ENCODE measurements at places on chromosomes 1 and 21.

DNA sequence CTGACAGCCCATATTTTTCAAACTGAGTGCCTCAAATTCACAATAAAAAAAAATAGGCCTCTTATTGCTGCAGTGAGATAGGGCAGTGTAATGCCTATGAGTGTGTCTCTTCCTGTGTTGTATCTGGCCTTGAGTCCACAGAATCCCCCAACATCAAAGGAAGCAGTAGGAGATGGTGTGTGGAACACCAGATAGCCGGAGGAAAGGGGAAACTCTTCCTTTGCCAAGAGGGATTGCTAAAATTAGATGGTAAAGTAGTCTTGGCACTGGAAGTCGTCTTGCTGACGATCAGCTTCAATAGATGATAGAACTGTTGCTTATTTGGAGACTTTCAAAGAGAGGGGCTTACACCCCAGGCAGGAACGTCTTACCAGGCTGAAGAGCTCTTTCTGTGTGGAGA, 51.8 kb downstream of the RUNX1 start:
- DNase-seq: no peak

GRCh38 chr1:111628153-111628552, 8.6 kb downstream of the RAP1A start:
- DNase-seq: no peak

GRCh38 chr1:28233264-28233606, 406 bp upstream of the DNAJC8 start:
- no peak for DNase-seq

DNA sequence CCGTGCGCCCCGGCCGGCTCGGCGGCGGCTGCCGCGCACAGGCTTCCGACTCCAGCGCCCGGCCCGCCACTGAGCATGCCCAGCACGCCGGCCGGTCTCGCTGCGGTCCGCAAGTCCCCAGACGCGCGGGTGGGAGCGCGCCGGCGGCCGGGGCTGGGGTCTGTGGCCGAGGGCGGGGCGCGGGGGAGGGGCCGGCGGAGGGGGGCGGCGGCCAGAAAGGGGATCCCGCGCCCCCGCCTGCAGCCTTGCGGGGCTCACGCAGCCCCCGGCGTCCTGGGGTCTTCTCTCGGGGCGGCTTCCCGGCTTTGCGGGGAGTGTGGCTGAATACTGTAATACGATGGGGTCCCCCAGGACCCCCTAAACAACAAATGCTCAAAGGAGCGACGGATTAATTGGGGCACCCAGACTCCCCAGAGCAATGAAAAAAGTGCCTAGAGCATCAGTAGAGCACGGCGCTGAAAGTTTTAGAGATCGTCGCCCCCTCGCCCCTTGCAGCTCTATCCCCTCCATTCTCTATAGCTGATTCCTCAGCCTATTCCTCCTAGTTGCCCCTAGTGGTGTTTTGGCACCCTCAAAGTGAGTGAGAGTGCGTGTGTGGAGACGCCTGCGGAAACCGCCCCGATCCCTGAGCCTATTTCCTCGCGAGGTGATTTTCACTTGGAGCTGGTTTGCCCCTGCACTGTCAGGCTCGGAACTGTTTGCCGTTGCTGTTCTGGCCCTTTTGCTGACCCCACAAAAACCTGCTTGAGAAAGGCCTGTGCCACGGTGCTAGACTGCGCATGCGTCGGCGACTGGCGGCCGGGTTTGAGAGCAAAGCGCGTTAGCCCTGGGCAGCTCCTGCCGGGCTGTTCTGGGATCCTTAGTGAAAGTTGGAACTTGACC, at the start of gene VAV3:
Gene VAV3 (minus strand): TSS at position 71 of the 882 bp plus-strand sequence. CDS start 311 bp downstream, outside the sequence.
- DNase-seq: no peak

DNA sequence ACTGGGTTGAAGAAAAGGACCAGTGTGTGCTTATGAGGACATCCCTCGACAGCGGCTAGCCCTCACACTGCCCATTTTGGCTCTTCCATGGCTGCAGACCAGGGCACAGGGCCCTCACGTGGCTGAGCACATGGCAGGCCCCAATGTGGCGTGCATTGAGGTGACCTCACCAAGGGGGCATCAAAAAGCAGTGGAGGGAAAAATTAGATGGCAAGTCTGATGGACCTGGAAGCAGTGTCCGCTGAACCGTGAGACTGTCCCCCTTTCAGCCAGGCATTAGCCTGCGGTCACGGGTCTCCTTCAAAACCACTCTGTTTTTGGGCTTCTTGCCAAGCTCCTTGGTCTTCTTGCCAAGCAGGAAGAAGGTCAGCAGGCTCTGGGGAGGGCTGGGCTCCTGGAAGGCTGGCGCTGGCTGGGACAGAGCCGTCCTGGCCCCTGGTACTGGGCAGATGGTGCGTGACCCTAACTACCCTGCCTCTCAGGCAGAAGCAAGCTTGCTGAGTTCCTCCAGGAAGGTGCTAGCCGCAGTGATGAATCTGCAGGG, 30.8 kb downstream of the TRIM67 start:
- no peak for DNase-seq

DNA sequence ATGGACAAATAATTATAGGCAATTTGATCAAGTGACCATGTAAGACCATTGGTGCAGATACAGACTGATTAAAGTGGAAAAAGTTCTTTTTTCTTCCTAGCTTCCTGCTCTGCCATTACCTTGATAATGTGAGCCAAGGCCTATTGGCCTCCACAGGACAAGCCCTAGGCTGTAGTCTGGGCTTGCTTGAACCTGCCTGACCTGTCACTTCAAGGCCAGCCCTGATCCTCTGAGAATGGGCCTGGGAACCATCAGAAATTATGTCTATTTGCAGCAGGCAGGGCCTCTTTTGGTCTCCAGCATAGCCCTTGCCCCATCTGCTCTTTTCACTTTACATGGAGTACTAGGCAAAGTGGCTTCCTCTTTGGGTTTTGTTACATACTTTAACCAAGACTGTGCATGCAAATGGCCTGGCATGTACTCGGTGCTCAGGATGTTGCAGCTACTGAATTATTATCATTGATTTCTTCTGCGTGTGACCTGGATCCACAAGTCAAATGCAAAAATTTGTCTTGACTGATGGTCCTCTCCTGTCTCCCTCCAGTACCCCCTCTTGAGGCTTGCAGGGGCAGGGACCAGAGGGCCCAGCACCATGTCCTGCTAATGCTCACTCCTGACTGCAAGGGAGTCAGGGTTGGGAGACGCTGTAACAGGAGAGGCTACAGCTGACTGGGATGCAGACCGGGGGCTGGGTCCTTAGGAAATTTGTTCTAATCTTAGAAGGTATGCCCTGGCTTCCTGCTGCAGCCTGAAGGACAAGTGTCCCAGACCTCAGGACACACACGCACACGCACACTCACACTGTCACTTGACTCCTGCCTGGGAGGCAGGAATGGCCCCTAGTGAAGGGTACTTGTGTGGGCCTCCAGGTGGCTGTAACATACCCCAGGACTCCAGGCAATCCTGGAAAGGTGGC, 39.4 kb downstream of the RCSD1 start:
- no peak for DNase-seq

- DNase-seq: no peak
These were observed 6.2 kb downstream of the FBXO2 start for GRCh38 chr1:11648039-11648438.

GRCh38 chr1:216686860-216687766, 36.1 kb downstream of the ESRRG start:
- DNase-seq: no peak

- DNase-seq: no peak
These were observed 73.3 kb upstream of the SLC44A3 start for GRCh38 chr1:94746635-94747525.

DNA sequence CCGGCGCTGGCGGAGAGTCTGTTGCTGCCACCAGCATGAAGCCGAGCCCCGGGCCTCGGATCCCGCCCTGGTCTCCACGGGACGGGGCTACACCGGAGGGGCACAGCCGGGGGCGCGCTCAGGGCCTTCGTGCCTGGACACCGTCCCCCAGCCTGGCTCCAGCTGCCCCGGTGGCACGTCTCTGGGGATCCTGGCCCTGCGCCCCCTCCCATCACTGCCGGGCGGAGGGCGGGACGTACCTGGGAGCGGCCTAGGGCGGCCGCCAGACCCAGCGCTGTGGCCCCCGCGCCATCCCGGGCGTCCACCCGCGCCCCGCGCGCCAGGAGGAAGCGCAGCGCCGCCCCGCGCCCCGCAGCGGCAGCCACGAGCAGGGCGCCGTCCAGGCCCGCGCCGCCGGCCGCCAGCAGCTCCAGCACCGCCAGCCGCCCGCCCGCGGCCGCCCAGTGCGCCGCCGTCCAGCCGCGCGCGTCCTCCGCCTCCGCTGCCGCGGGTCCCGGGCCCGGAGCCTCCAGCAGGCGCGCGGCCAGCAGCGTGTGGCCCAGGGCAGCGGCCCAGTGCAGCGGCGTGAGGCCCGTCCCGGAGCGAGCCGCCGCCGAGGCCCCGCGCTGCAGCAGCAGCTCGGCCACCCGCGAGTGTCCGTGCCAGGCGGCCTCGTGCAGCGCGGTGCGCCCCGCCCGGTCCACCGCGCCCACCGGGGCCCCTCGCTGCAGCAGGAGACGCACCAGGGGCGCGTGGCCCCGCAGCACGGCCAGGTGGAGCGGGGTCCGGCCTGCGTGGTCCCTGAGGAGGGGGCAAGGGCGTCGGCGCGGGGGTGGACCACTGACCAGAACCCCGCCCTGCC, 1.0 kb downstream of the ANKRD65 start:
- no peak for DNase-seq

- DNase-seq: no peak
These were observed 320.2 kb downstream of the ZP4 start for GRCh38 chr1:237570530-237570929.

DNA sequence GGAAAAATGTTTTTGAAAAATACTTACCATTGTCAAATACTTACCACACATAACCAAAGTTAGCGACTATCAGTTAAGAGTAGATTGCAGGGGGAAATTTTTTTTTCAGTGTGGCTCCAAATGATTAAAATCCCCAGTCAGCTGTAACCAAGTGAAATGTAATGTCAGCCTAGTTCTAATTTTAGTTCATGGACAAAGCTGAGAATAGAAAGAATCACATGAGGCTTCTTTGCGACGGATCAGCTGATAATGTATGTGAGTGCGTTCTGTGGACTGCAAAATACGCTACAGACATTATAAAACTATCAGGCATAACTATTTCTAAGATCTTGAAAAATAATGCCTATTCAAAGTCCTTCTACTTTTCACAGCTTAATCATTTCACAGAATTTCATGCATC, at the start of gene LRRC39:
Gene LRRC39 (minus strand): TSS at position 166 of the 400 bp plus-strand sequence. CDS start 9,740 bp downstream, outside the sequence.
- DNase-seq: no peak

DNA sequence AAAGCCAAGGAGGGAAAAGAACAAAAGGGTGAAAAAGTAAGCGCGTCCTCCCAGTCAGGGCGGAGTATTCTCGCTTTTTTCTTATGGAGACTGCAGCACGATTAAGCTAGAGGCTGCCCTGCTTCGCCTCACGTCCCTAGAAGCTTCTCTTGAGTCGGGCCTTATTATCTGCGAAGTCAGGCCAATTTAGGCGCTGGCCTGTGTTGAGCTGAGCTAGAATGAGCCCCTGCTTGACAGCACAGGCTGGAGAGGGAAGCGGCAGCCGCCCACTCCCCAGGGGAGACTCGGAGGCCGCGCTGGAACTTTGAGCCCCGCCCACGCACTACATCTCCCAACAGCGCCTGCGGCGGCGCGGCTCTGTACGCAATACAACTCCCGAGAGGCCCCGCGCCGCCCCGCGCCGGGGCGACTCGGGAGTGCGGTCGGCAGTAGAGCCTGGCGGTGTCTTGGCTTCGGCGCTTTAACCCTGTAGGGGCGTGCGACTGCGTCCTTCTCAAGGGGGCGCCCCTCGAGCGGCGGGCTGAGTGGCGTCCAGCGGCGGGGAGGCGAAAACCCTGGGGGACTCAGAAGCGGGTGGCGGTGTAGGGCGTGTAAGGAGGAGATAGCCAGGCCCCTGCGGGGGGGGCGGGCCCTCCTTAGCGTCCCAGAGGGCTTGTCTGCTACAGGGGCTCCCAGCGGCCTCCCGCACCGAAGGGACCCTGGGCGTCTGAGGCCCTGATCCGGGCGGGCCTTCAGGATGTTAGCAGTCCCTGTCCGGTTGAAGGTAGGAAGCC, 888 bp downstream of the ZNF436 start:
- peak; percentile 22 for DNase-seq

GRCh38 chr1:228006034-228006785, 588 bp upstream of the WNT3A start:
- no peak for DNase-seq
